ENCODE measurements at places on chromosomes 6 and 20.

DNA sequence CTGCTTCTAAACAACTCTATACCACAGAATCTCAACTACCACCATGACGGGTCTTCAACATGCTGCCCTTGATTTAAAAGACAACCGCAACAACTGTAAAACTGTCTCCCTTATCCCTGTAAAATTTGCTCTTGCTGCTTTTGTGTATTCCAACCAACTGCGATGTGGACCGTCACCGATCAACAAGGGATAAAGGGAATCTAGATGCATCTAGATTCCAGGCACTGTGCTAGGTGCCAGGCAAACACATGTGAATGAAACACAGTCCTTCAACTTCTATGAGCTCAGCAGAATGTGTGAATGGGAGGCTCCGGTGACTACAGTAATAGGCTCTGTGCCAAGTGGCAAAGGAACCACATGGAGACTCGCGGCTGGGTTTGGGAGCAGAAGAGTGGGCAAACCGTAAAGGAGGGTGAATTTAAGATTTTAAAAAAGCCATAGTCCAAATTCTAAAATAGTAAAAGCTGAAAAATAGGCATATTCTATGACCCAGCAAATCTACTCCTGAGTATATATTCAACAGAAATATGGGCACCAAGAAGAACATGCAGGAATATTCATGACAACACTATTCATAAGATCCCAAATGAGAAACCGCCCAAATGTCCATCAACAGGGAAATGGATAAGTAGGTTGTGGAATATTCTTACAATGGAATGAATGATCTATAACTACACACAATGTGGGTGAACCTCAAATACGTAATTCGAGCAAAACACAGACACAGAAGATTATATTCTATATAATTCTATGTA, 3.7 kb upstream of the PRND start:
- DNase-seq = no peak

DNA sequence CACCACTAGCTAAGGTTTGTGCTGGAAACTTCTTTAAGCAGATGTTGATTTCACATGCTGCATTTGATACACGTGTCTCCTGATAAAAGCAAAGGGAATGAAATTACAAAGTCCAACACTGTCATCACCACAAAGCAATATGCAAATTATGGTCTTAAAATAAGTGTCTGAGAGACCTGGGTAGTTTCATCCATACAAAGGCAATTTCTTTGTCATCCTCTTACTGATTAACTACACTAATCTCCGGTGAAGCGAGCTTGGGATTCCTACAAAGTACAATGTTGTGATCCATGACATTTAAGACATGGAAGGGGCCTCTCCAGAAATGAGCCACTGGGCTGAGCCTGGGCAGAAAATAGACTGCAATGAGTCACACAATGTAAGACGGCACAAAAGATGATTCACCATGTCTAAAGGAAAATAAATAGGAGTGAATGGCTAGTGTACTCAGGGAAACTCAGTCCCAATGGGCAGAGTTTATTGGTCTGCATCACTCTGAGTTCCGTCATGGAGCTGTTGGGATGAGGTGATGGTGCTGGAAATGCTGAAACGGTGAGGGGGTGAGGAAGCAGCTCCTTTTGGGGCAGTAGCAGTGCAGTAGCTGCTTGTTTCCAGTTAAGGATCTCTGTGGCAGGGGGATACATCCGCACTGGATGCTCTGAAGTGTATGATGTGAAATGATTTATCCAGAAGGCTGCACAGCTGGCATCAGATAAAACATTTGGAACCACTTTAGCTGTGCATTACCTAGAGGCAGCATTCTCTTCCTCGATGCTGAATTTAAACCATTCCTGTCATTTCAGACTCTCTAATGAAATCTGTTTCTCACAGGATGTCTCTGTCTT, 103.3 kb downstream of the IBTK start:
- peak; percentile 70 for DNase-seq

DNA sequence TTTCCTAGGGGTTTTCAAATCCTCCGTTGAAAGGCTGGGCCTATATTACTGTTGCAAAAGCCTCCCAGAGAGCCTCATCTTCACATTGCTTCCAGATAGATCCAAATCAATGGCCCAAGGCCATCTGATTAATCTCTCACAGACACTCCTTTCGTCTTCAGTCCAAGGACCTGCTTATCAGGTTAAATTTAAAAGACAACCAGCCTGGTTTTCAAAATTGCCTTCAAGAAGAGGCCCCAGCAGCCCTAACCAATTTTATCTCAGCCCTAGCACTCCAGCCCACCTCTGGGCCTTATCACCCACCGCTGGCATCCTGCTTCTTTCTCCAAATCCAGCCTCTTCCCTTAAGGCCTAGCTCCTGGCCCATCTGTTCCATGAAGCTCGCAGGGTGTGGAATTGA, 15.5 kb upstream of the CCND3 start:
- DNase-seq = no peak

GRCh38 chr20:47412083-47412482, 55.6 kb upstream of the ZMYND8 start:
- DNase-seq = no peak

GRCh38 chr20:51174536-51174935, 151.6 kb upstream of the KCNG1 start:
- no peak for DNase-seq

- peak; percentile 93 for DNase-seq
Observed at GRCh38 chr6:149060985-149061760, 256.3 kb upstream of the TAB2 start.

DNA sequence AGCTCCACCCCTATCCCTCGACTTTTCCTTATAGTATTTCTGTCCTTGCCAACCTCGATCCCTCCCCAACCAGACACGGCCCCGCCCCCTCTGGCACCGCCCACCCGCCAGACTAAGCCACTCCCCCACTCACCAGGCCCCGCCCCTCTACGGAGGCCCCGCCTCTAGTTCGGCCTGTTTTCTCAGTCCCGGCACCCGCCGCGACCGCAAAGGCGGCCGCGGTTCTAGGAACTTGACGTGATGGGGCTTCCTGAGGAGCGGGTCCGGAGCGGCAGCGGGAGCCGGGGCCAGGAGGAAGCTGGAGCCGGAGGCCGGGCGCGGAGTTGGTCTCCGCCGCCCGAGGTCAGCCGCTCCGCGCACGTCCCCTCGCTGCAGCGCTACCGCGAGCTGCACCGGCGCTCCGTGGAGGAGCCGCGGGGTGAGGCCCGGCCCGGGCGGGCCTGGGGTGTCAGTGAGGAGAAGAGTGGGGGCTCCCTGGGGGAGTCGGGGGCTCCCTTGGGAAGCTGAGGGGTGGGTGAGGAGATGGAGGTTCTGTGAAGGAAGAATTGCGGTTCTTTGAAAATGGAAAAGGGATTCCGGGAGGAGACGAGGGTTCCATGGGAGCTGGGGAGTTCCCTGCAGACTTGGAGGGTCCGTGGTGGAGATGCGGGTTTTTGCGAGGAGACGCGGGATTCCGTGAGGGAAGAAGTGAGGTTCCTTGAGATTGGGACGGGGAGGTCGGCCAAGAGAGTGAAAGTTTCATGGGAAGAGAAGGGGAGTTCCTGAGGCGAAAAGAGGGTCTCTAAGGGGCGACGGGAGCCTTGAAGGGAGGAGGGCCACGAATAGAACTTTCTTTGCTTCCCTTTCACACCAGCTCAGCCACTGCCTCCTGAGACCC, at the start of gene ACSS2:
Gene ACSS2, plus strand, starts transcription at position 207 of the 877 bp plus-strand sequence. Its CDS starts 34 bp downstream, at position 241.
- DNase-seq = no peak

- no peak for DNase-seq
Observed at GRCh38 chr6:17035257-17036064, 66.4 kb upstream of the STMND1 start.

DNA sequence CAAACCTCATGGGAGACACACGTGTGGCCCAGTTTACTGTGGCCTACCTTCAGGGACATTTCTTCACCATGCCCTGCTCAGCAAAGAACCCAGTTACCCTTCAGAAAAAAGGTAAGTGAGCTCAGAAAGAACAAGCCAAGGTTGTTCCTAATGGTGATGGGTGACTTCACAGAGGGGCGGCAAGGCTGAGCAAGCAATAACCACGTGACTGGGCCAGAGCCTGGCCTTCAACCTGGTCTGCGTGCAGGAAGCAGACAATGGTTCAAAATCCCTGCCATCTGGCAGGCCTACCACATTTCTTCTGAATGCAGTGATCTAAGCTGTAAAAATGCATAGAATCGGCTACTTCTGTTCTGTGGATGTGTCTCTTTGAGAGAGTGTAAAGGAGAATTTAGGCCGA, 115.5 kb upstream of the CST7 start:
- DNase-seq = no peak

- DNase-seq = no peak
Observed at GRCh38 chr20:47711046-47711752, 74.1 kb downstream of the SULF2 start.

- no peak for DNase-seq
Observed at GRCh38 chr6:28747083-28747630, 176.6 kb downstream of the TRIM27 start.

GRCh38 chr6:142322504-142323198, 20.8 kb downstream of the ADGRG6 start:
- no peak for DNase-seq

- DNase-seq = no peak
Observed at GRCh38 chr6:108174371-108175175, 8.8 kb downstream of the NR2E1 start.

DNA sequence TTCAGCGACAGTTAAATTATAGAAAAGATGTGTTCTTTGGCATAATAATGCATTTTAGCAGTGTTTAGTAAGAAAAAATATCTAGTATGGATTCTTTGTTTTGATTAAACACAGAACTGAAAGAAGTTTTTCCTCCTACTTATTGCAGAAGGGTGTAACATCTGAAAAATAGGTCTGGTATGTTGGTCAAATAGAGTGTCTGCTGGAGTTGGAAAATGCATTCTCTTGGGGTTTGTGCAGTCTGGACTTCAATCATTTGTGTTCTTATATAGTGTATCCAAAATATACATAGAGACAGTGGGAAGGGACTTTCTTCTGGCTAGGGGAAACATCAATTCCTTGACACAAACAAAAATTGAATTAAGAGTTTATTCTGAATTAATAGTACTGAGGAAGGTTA, 132.4 kb upstream of the MAN1A1 start:
- peak; percentile 10 for DNase-seq

GRCh38 chr6:38720295-38720694, 5.2 kb downstream of the DNAH8 start:
- no peak for DNase-seq

- DNase-seq = no peak
Observed at GRCh38 chr20:31542201-31542842, 28.1 kb downstream of the HM13 start.

DNA sequence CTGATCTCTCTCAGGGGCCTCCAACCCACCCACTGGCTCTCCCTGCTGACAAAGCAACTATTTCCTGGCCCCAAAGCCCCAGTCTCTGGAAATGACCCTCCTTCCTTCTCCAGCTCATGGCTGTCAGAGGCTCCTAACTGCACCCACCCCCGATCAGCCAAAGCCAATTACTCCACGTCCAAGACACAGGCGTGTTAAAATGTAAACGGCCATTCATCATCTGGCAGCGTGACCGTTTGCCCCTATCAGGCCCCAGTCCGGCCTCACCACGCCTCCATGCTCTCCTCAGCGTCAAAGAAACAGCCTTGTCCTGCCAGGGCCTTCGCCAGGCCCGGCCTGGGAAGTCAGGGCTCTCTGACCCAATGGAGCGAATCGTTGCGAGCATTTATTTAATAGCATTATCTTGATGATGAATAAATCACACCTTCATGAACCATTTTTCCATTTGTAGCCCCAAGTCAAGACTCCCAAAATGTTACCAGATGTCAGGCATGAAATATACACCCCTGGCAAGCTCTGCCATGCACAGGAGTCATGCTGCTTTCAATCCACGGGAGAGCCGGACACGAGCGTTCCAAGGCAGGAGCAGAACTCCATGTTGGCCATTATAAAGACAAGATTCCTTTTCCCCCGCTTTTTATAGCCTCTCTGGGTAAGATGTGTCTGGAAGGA, 17.7 kb downstream of the RIPOR3 start:
- DNase-seq = no peak

DNA sequence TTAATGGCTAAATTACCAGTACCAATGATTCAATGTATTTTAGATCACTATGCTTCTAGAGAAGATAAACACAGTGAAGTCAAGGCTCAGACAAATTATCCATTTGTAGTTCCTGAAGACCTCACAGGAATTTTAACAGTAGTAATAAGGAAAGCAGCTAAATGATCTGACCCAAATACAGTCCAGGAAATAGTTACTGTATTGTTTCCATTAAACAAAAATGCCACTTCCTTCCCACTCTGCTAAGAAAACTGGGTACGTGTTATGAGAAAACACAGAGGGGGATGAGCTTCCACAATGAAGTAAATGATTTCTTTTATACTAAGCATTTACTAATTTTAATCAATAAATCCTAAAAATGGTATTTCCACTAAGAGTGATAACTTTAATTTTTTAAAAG, 127.9 kb downstream of the CDK19 start:
- DNase-seq = no peak

DNA sequence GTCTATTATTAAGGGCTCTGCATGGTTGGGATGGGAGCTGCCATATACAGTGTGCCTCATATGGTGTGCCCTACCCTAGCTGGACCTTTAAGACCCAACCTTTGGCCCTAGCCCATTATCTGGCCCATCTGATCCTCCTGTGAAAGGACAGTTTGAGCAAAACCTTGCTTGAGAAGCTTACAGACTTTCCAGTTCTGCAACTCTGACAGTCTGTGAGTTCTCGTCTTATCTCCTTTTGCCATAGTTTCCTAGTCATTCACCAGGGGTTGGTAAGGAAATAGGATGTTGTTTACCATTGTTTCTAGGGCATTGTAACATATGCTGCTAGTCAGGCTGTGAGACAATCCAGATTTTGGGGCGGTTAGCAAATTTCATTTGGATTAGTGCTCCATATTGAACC, 17.2 kb downstream of the CTNNBL1 start:
- no peak for DNase-seq

- DNase-seq = no peak
Observed at GRCh38 chr6:121584586-121585369, 149.3 kb downstream of the GJA1 start.

DNA sequence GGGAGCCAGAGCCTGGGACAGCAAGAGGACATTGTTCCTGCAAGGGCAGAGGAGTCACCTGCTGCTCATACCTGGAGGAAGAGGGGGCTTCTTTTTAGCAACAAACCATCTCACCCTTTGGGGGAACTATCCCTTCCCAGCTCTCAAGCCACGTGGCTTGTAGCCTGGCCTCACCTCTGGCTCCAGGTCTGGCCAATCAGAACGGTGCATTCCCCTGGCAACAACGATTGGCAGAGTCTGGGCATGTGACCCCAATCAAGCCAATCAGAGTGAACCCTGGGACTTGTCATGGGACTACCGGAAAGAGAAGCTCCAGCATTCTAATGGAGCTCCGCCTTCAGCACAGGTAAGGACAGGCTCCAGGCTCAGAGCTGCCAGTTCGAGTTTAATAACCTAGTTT, 33.6 kb downstream of the KCNB1 start:
- DNase-seq = no peak

DNA sequence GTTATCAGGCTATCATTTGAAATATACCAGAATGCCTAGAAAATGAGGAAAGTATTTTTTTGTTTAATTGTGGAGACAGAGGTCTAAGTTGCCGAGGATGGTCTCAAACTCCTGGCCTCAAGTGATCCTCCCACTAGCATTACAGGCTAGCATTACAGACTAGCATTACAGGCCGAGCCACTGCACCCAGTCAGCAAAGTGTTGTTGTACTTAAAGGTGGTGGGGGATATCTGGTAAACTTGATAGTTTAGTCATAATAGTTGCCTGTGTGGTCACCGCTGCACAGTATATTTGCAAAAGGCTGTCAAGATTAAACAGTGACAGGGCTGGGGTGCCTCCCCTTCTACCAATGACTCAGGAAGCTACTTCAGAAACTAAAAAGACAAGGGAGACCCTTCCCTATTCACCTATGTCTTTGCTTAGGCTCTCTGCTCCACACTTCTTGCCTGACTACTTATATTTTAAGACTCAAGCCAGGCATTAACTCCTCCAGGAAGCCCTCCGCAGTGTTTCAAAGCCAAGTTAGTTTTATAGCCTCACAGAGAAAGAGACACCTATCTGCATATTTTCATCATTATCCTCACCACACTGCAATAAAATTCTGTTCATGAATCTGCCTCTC, 3.1 kb upstream of the AKIRIN2 start:
- no peak for DNase-seq

Measured in smooth muscle cell of the brain vasculature (primary cell).